Natural killer cell treated with Interleukin-12 subunit alpha and Interleukin-12 subunit beta and Interleukin-15 and Interleukin-18, amount 100 ng/mL, for 72 hours (primary cell): ENCODE measurements at places on chromosomes 3 and 15.

DNA sequence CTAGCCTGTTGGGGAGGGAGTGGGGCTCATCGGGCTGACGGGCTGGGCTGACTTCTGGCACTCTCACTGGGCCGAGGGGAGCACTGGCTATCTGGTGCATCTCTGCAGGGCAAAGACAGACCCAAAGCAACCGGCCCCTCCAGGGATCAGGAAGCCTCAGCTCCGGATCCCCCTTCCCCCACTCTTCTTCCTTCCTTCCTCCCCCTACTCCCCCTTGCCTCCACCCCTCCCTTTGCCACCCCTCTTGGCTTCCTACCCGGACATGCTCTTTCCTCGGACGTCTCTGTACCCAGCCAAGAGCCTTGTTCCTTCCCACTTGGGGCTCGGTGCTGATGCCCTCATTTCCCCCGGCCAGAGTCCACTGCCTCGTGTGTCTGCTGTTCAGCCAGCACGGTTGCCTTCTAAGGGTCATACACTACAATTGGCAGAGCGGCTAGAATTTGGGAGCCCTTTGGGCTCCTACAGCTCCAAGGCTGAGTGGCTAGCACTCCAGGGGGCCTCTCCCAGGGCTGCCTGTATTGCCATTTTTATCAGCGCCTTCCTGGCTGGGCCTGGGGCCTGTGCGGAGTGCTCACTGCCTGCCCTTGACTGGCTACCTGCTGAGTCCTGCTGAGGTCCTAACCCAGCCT lies 10.9 kb downstream of the SEMA3F start:
- DNase-seq = no peak

DNA sequence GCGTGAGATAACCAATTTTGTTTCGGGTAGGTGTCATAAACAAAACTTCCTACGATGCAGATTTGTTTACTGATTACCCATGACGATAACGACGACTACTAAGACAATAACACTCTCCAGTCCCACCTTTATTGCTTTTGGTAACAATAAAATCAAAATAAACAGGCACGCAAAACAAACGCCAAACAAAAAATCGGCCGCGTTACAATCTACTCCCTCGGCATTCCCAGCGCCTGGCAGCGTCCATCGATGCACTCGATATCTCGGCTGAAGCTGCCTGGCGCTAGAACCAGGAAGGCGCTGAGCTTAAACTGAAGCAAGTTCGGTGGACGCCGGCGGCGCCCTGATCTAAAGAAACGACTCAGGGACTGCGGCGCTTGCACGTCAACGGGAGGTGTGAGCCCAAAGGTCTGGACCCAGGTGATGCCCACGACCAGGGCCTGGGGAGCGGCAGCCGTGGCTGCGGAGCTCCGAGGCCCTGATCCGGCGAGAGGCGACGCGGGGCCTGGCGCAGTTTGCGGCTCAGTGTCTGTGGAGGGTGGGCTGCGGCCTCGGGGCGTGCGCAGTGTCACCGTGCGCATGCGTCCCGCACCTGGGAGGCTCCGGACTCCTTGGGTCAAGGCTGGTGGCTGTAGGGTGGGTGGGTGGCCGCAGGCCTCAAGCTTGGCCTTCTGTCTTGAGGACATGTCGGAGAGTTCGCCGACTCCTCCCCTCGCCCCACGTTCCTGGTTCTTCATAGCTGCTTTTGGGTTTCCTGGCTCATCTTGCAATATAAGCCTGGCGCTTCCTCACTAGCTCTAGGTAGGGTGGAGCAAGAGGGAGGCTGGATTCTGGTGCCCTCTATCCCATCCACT lies at the start of gene RSRC1:
RSRC1 (plus strand) TSS at position 286 of the 854 bp plus-strand sequence. CDS start 12,016 bp downstream, outside the sequence.
- peak; percentile 79 for DNase-seq

- DNase-seq = no peak
These were observed 336.0 kb upstream of the KCNH8 start for GRCh38 chr3:18812316-18812715.

- no peak for DNase-seq
These were observed 715.3 kb downstream of the NR2F2 start for GRCh38 chr15:97045666-97046421.

DNA sequence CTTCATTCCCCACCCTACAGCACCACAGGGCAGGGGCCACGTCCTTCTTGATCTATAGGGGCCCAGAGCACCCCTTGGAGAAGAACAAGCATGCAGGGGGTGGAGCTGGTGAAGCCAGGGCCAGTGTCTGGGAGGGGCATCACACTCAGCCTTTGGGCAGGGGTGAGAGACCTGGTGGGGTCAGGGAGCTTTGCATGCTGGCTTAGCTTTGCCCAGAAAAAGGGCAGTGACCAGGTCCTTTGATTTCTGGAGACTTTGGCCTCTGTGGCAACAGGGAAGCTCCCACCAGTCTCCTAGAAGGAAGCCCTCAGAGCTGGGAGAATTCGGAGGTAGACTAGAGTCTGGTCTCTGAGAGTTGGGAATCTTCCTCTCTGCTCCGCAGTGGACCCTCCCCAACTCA lies 990 bp downstream of the ITIH4 start:
- DNase-seq = no peak

- no peak for DNase-seq
These were observed 231.7 kb downstream of the ARPP21 start for GRCh38 chr3:35871009-35871408.

- no peak for DNase-seq
These were observed 897.3 kb downstream of the TUSC7 start for GRCh38 chr3:117606866-117607265.

- DNase-seq = no peak
These were observed 155.4 kb downstream of the ZMAT3 start for GRCh38 chr3:178916223-178916622.

DNA sequence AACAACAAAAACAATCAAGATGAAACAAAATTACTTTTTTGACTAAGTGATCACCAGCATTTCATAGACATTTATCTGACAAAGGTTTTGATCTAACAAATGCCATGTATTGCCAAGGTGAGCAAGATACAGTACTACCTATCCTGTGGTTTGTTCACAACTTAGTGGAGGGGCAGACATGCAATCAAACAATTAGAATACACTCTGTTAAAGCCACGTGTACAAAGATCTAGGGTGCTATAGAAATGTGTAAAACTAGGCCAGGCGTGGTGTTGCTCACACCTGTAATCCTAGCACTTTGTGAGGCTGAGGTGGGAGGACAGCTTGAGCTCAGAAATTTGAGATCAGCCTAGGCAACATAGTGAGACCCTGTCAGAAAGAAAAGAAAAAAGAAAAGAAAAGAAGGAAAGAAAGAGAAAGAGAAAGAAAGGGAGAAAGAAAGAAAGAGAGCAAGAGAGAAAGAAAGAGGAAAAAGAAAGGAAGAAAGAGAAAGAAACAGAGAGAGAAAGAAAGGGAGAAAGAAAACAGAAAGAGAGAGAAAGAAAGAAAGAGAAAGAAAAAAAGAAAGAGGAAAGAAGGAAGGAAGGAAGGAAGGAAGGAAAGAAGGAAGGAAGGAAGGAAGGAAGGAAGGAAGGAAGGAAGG lies 1.4 kb upstream of the TRIM69 start:
- DNase-seq = no peak

GRCh38 chr3:153043729-153044328 lies 118.2 kb upstream of the RAP2B start:
- DNase-seq = no peak

- no peak for DNase-seq
These were observed 16.6 kb downstream of the TEX264 start for GRCh38 chr3:51687431-51688205.

- DNase-seq = no peak
These were observed 36.9 kb downstream of the ATP13A3 start for GRCh38 chr3:194449913-194450312.

DNA sequence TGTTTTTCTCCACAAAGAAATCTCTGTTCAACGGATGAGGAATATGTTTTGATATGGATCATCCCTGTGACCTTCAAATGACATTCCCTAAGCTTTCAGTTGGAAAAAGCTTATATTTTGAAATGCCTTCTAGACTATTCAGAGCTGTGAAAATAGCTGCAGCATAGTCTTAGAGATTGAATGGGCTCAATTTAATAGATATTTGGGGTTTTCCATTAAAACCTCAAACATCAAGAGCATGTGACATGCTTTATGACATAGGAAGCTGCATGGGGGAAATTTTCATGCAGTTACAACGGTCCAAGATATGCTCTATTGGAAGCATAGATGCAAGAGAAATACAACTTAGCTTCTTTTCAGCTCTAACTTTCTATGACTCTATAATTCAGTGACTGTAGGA lies 102.8 kb downstream of the LSAMP start:
- no peak for DNase-seq

DNA sequence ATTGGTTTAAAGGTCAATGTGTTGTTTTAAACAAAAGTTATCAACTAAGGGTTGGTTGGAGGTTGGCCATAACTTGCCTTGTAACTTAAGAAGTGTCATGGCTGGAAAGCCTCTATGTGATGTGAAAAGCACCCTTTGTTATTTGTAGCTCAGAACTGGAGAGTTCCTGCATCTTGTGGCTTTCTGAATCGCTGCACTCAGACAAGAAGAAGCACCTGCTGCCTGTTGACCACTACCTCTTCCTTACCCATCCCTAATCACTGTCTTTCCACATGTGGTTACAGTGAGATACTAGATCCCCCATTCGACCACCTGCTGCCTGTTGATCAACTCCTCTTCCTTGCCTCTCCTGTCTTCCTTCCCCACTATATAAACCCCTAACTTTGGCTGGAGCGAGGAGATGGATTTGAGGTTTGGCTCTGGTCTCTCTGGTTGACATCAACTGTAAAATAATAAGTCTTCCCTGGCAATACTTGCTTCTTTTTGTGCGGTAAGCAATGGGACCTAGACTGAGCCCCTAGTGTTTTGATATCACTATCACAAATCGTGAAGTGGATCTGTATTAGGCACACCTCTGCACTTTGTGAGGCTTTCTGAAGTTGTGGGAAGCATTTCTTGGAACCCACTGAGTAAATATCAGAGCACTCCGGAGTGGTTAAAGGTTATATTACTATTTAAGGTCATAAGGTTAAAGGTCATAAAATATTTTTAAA lies 13.8 kb downstream of the RPL39L start:
- DNase-seq = no peak

GRCh38 chr15:100201376-100202280 lies 140.1 kb downstream of the ADAMTS17 start:
- no peak for DNase-seq

DNA sequence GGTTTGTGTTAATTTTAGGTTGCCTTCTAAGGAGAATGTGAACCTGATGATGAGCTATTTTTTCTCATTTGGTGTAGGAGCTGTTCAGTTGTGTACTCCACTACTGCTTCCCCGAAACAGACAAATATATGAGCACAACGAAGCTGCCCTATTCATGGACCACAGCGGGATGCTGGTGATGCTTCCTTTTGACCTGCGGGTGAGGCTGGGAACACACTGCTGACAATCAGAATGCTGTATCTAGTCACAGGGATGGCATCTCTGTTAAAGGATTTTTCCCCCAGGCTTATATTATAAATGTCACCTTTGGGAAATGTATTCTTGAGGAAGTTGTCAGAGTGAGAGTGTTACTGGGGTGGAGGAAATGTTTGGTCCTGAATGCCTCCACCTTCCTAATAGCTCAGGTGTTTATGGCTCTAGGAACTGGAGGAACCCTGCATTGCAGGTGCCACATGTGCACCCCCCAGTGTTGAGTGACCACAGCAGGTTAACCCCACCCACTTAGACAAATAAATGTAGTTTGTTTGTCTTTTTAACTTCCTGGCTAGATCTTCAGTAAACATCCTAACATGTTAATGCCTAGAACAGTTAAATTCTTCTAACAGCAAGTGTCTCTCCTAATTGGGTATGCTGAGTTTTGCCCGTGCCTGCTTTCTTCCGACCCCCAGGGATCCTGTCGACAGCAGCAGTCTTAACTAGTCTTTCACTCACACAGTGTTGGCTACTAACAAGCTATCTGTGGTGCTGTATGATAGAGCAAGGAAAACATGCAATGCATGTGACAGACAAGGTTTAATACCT lies 35.7 kb downstream of the SRP14 start:
- no peak for DNase-seq

GRCh38 chr15:63408524-63408923 lies 26.9 kb upstream of the CA12 start:
- no peak for DNase-seq

DNA sequence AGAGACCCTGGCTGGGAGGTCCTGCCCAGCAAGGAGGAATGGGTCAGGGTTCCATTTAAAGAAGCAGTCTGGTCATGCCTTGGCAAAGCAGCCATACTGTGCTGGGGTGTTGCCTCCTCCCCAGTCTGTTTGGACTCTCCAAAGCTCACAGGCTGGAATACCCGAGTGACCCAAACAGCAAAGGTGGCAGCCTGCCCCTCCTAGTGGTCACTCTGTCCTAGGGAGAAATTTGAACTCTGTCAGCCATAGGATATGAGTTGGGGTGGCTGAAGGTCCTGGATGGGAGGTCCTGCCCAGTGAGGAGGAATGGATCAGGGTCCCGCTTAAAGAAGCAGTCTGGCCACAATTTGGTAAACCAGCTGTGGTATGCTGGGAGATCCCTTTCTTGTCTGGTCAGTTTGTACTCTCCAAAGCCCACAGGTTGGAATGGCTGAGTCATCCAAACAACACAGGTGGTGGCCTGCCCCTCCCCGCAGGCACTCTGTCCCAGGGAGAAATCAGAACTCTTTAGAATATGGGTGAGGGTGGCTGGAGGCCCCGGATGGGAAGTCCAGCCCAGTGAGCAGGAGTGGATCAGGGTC lies 45.0 kb downstream of the CCR1 start:
- DNase-seq = no peak

GRCh38 chr3:45244356-45244755 lies 18.3 kb upstream of the TMEM158 start:
- no peak for DNase-seq

DNA sequence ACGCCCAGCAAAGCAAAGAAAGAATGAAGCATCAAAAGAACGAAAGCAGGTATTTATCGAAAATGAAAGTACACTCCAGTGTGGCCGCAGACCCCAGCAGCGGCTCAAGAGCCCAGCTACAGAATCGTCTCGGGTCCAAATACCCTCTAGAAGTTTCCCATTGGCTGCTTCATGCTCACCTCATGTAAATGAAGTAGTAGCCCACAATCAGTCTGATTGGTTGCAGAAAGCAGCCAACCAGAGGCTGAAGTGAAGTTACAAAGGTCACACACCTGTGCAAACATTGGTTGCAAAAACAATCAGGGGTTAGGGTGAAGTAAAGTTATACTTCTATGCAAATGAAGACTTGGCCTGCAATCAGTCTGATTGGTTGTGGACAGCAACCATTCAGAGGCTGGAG lies 32.0 kb downstream of the SV2B start:
- no peak for DNase-seq

DNA sequence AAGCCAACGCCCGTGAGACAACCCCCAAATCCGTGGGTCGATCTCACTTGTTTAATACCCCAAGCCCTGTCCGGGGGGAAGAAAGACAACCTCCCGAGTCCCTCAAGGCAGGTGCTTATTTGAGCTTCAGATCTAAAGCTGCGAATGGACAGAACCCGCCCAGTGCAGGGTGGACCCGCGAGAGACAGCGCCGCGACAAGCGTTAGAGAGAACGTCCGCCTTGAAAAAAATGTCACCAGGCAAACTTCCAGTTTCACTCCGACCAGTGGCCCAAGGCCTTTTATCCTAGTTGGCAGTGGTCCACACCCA lies 740 bp upstream of the OXSR1 start:
- no peak for DNase-seq

- no peak for DNase-seq
These were observed 98.2 kb downstream of the NR2F2 start for GRCh38 chr15:96428742-96429141.
